Lower lobe of right lung (tissue), 2 donors: ENCODE measurements at places on chromosomes 2 and 18. TPM values are rescaled to one million over a fixed set of nuclear protein-coding genes. Genes with fewer than 3 reads are reported as not detected.

The STAT4 gene
- total RNA-seq: 5.8 TPM

The CXCR1 gene
- total RNA-seq: 10.4 TPM

The NRP2 gene
- 67.5 TPM for total RNA-seq

The ADAM17 gene
- 76.9 TPM for total RNA-seq

The CLEC4F gene
- 0.71 TPM for total RNA-seq

The FABP1 gene
- total RNA-seq: not detected

The TM4SF20 gene
- not detected for total RNA-seq

The MPP4 gene
- 0.30 TPM for total RNA-seq

The LBX2 gene
- 1.5 TPM for total RNA-seq

The ALPG gene
- 0.53 TPM for total RNA-seq

The CABLES1 gene
- total RNA-seq: 44.2 TPM

The ALPI gene
- not detected for total RNA-seq

The SCG2 gene
- total RNA-seq: 0.71 TPM

The RFX8 gene
- total RNA-seq: not detected

The ACTR2 gene
- 279 TPM for total RNA-seq
